Activated CD4-positive, alpha-beta T cell treated with anti-CD3 and anti-CD28 coated beads for 24 hours (primary cell): ENCODE measurements at places on chromosomes 7 and 10.

GRCh38 chr10:127456122-127456521 is 93.0 kb upstream of the NPS start:
- no peak for DNase-seq

GRCh38 chr7:105876964-105877601 is 684 bp upstream of the ATXN7L1 start:
- DNase-seq: no peak

DNA sequence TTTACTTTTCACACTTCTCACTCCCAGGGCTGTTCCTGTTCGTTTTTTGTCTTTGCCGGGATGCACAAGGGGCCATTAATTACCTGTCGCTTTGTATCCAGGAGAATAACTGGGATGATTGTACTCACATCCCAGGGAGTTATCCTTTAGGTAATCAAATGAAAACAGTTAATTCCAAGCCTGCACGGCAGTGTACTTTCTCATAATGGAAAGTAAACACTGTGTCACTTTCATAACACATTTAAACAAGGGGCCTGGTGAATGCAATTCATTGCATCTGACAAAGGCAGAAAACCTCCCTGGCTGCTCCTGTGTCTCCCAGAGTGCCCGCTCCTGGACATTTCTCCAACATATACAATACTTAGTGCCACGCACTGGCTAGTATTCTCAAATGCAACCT is 138.7 kb upstream of the CELF2 start:
- no peak for DNase-seq

DNA sequence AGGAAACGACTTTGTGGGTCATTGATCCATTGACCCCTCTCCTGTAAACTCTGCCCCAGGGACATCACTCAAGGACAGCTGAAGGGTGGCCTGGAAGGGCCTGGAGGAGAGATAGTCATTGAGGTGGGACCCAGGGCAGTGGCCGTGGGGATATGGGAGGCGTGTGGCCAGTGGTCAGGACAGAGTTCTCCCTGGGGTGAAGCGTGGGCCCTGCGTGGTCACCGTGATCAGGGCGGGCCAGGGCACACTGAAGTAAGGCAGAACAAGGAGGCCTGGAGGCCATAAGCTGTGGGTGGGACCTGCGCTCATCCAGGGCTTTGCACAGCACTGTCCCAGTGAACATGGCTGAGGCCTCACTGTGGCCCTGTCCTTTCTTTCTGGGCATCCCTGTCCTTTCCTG is 177.9 kb downstream of the ZNF248 start:
- no peak for DNase-seq

DNA sequence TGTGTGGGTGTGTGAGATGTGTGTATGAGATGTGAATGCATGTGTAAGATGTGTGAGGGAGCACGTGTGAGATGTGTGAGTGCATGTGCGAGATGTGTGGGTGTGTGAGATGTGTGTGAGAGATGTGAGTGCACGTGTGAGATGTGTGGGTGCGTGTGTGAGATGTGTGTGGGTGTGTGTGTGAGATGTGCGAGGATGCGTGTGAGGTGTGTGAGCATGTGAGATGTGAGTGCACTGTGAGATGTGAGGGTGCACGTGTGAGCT is 31.0 kb downstream of the PPIF start:
- DNase-seq: no peak

GRCh38 chr7:69700331-69700730 is 102.1 kb downstream of the AUTS2 start:
- no peak for DNase-seq

- DNase-seq: no peak
Observed at GRCh38 chr7:49563693-49564378, 209.6 kb upstream of the VWC2 start.

- DNase-seq: no peak
Observed at GRCh38 chr10:102642736-102643335, 1.4 kb upstream of the TRIM8 start.

DNA sequence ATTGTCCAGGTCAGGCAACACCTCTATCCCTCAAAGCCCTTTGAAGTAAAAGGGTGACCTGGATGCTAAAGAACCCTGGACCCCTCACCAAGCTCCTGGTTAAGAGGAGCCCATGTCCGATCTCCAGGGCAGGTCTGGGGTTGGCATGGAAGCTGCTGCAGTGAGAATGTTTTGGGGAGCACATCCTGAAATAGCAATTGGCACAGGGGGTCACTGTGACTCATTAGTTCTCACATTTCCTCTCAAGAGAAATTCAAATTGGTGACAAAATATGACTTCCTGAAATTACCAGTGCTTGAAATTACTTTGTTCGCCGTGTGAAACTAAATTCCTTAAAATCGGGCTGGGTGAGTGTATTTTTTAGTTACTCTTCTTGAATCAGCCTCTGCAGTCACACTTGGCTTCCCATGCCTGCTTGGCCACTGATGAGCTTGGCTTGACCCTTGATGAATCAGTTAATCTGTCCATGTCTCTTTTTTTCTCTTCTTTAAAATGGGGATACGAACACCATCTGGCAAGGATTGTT is 18.8 kb upstream of the ARHGAP22 start:
- no peak for DNase-seq

DNA sequence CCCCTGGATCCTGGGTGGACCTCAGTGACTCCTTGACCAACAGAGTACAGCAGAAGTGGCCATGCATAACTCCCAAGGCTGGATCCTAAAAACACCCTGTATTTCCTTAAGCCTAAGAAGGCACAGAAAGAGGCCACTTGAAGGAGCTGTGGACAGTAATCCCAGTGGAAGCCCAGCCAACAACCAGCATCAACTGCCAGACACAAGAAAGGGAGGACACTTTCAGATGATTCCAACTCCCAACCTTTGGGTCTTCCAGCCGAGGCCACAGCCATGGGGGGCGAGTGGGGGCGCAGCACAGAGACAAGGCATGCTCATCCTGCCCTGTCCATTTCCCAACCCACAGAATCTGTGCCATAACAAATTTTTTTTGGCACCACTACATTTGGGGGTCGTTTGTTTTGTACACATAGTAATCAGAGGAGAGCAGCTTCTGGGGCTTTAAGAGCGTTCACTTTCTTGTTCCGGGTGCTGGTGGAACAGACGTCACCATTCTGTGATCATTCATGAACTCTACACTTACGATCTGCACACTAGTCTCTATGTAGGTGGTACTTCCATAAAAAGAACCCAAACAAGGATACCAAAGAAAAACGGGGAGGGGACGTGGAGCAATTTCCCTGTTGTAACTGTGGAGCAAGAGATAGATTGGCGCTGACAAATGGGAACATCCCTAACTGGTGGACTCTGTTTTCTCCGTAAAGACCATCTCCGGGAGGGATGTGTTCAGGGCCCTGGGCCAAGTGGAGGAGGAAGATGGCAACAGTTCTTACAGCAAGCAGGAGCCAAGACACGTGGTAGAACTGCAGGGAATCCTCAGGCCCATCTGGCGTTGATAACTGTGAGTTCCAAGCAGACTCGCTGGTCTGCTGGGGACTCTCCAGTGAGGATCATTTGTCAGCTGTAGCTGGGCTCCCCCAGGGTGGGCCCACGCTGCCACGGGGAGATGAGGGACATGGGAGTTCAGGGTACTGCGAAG is 6.0 kb upstream of the SLC29A3 start:
- DNase-seq: no peak

GRCh38 chr7:140676306-140676705 is 3.6 kb downstream of the ADCK2 start:
- no peak for DNase-seq

GRCh38 chr7:6317797-6318438 is 45.5 kb upstream of the CYTH3 start:
- no peak for DNase-seq

- no peak for DNase-seq
Observed at GRCh38 chr10:2023687-2024086, 286.4 kb upstream of the ADARB2 start.

- DNase-seq: no peak
Observed at GRCh38 chr7:101818287-101819071, 1.1 kb downstream of the CUX1 start.

- DNase-seq: peak; percentile 35
Observed at GRCh38 chr10:132326925-132327324, 5.1 kb upstream of the LRRC27 start.

DNA sequence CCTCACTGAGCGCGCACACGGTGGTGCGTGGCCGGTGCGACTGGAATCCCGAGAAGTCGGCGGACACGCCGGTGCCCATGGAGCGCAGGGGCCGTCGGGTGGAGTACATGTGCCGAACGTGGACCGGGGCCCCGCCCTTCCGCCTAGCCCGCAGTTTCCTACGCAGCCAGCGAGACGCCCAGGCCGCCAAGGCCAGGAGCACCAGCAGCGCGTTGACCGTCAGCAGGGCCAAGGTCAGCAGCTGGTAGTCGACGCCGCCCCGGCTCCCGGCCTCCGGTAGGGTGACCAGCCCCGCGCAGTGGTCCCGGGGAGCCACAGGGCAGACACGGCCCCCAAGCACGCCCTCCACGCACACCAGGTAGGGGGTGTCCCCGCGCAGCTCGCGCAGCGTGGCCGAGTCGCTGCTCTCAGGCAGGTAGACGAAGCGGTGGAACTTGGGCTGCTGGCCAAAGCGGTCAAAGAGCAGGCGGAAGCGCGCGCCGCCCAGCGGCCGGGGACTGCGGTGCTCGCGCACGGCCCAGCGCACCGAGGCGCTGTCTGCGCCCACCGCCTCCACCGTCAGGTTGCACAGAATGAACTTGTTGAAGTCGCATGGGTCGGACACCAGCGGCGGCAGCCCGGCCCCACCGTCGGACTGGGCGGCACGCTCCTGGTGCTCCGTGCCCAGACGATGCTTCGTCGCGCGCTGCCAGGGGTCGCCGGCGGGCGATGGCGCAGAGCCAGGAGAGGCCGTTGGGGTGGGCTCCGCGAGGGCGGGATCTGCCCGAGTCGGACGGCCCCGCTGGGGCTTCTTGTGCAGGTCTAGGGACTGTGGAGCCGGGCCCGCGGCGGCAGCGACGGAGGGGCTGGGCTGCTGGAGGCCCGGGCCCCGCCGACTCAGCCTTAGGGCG is 2.2 kb downstream of the TRIL start:
- no peak for DNase-seq
